ENCODE measurements at places on chromosomes 1 and 21.
A peak's percentile ranks its signal among the peaks of the same experiment; 100 is the strongest.

DNA sequence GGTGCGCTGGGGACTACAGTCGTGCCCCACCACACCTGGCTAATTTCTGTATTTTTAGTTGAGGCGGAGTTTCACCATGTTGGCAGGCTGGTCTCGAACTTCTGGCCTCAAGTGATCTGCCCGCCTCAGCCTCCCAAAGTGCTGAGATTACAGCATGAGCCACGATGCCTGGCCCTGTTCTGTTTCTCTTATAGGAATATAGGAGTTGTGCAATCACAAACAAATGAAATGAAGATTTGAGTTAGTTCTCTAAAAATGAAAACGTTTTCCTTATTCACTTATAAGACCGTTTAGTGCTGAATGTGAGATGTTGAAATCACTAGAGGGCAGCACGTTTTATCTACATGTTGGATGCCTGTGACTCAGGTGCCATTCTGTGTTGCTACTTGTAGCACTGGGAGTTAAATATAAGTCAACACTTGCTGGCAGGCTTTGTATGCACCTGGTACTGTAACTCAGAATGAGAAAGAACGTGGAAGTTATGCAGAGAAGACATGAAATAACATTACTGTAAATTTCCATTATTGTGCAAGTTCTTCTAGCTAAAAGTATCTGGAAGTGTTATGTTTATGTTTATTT lies 45.8 kb downstream of the MIGA1 start:
- no peak for DNase-seq

DNA sequence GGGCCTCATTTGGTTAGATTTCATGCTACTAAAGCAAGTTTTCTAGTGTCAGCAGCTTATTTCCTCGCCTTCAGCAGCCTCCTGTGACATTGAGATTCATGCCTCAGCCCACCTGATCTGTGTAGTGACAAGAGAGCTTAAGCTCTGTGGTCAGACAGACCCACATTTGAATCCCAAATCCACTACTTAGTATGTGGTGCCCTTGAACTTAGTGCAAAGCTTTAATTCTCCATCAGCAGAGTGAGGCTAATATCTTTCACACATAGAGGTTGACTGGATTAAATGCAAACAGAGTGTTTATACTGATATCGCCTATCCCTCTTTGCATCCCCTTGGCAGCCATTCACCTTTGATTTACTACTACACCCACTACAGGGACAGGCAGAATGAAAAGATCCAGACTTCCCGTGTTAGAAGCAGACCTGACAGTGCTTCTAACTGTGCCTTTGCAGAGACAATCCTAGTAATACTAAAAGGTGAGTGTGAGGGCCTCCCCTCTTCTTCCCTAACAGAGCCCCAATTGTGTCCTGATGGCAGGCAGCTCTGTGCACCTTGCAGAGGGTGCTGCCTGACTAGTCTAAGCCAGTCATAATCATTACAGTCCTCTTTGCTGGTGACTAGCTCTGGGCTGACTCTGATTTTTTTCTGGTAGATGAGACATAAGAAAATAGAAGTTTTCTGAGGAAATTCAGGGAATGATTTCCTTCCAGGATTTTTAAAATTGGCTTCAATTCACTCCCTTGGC lies 264.0 kb downstream of the CTH start:
- DNase-seq = no peak

DNA sequence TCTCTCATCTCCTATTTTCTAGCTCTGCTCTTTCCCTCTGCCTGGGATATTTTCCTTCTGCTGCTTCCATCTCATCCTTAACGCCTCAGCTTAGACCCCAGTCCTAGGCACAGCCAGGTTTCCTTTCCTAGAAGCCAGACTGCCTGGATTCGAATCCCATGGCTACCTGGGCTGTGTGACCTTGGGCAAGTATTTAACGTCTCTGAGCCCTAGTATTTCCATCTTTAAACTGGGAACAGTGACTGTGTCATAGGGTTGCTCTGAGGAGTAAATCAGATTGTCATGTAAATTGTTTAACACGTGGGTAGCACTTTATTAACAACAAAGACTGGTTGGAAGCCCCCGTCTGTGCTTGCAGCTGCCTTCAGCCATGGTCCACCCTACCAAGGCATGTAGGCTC lies 18.4 kb downstream of the DHRS3 start:
- no peak for DNase-seq

GRCh38 chr1:39933956-39934941 lies 20.7 kb upstream of the MFSD2A start:
- DNase-seq = peak; percentile 35

DNA sequence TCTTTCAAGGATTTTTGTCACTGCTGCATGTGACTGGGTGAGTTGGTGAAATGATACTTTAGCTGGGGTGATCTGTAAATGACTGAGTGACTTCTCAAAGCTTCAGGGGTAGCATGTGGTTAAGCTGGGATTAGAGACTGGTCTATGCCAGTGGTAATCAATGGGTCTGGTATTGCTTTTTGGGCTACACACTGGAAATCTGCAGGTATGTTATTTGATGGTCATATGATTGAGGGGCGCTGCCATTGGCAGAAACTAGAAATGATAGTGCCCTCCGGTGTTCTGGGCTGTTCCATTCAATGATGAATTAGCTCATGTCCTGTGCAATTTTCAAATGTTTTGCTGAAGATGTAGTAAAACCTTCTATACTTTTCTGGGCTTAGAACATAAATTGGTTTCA lies 39.7 kb upstream of the DNAJC6 start:
- no peak for DNase-seq

- DNase-seq = no peak
These were observed 31.9 kb downstream of the NFYC start for GRCh38 chr1:40723196-40723955.
